HepG2 (cell line): ENCODE measurements at places on chromosomes 5 and 9. TPM values are rescaled to one million over a fixed set of nuclear protein-coding genes. Genes with fewer than 3 reads are reported as not detected.

Gene AMBP
- 2,580 and 3,919 TPM in 2 replicates for polyA plus RNA-seq

Gene TSLP
- polyA plus RNA-seq = not detected in 2 replicates

Gene C9orf50
- not detected in 2 replicates for polyA plus RNA-seq

Gene GLRA1
- not detected in 2 replicates for polyA plus RNA-seq

- H3K27me3 ChIP-seq = no peaks in the 10 kb centered on the region
- DNase-seq = no peak
- H3K4me1 ChIP-seq = peaks cover 12% of the 10 kb centered on the region; the same call in 1 of the 2 replicates
- H3K36me3 ChIP-seq = no peaks in the 10 kb centered on the region
Observed at GRCh38 chr9:18805386-18805785, 227.6 kb downstream of the SAXO1 start.

GRCh38 chr9:136745389-136746154 is 2.8 kb downstream of the LCN6 start:
- H3K4me1 ChIP-seq = peaks cover 23% of the 10 kb centered on the region
- no peak overlapping the region for H3K27ac ChIP-seq
- no peak for DNase-seq
- H3K4me3 ChIP-seq = no peak overlapping the region
- H3K36me3 ChIP-seq = no peaks in the 10 kb centered on the region
- H3K27me3 ChIP-seq = peaks cover 27% of the 10 kb centered on the region

DNA sequence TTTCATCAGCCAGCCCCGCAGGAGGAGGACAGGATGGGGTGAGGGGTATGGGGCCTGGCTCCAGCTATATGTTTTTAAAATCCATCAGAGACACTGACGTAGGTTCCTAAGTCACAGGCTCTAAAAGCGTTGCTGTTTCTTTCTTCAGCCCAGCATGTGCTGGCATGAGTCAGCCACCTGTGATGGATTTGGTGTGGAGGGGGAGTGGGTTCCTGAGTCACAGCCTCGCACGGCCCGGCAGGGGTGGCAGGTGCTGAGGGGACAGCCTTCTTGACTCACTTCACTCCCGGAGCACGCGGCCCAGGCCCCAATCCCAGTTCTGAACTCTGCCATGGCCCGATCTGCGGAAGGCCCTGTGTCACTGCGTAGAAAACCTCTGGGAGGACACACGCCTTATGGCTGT is 38.8 kb upstream of the RPL26L1 start:
- peaks cover 77% of the 10 kb centered on the region for H3K36me3 ChIP-seq
- H3K27ac ChIP-seq = no peak overlapping the region
- H3K4me1 ChIP-seq = peaks cover 5% of the 10 kb centered on the region; the same call in 1 of the 2 replicates

DNA sequence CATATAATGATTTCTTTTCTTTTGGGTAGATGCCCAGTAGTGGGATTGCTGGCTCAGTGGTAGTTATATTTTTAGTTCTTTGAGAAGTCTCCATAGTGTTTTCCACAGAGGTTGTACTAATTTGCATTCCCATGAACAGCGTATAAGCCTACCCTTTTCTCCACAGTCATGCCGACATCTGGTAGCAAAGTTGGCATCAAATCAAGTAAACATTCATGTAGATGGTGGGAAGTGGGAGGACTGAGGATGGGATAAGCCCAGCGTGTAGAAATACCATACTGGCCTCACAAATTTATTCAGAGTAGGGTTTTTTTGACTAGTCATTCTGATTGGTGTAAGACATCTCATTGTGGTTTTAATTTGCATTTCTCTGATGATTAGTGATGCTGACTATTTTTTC is 115.4 kb downstream of the EGFLAM start:
- no peak overlapping the region for H3K4me3 ChIP-seq
- no peaks in the 10 kb centered on the region for H3K36me3 ChIP-seq
- no peak for DNase-seq
- H3K27ac ChIP-seq = no peak overlapping the region

GRCh38 chr9:35107297-35108290 is 4.7 kb upstream of the STOML2 start:
- no peak overlapping the region for H3K4me3 ChIP-seq
- no peaks in the 10 kb centered on the region for H3K27me3 ChIP-seq
- H3K36me3 ChIP-seq = peaks cover 4% of the 10 kb centered on the region; the same call in 1 of the 3 replicates
- H3K27ac ChIP-seq = no peak overlapping the region
- DNase-seq = no peak

- H3K4me1 ChIP-seq = no peaks in the 10 kb centered on the region
- H3K27me3 ChIP-seq = no peaks in the 10 kb centered on the region
- no peak for DNase-seq
Observed at GRCh38 chr5:17426104-17426749, 71.8 kb upstream of the TAF11L2 start.

DNA sequence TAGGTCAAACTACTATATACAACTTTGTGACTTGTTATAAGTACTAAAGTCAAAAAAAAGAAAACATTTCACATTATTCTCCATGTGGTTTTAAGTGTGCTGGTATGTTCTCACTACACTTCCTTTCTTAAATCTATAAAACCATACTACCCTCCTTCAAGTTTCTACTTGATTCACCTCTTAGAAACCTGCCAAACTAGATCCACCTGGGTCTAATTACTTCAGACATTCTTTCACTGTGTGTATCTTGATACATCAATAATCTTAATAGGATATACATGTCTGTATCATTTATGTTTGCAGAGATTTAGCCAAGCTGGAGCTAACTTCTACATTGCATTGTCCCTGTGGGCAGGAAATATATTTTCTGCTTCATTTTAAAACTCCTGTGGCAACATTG is 1012.6 kb downstream of the EFNA5 start:
- no peak for DNase-seq
- H3K4me3 ChIP-seq = no peak overlapping the region
- H3K36me3 ChIP-seq = no peaks in the 10 kb centered on the region
- H3K4me1 ChIP-seq = no peaks in the 10 kb centered on the region
- H3K27me3 ChIP-seq = no peaks in the 10 kb centered on the region

DNA sequence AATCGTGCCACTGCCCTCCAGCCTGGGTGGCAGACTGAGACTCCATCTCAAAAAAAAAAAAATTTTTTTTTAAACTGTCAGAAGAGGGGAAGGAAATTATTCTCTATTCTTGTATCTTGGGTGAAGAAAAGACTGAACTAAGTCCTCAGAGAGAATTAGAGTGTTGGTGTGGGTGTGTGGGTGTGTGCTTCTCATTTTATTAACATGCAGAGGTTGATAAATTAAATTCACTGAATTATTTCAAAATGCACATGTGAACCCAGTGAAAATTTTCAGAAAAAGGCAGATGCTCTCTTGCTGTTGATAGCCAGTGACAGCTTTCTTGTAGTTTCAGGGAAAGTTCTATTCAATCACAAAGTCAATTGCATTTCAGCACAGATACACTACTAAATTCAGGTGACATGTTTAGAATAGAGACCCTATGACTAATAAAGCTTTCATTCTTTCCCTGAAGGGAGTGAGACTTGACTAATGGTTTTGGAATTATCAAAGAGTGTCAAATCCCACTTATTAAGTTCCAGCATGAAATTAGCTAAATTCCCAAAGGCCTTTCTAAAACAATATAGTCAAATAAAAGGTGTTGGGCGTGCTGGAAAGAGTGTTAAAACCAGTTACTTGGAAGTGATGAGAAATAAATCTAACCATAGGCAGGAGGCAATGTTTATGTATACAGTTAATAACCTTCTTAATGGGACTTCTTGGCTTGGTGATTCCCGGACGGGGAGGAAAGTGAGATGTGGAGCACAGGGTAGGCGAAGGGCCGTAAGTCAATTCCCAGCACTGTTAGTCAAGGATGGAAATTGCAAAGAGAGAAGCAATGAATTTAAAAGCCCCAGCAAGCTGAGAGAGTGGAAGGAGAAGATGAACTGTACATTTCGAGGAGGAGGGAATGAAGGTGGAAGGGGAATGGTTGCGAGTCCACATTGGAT is 103.2 kb upstream of the SPATA31D4 start:
- H3K4me3 ChIP-seq = no peak overlapping the region
- peaks cover 8% of the 10 kb centered on the region for H3K4me1 ChIP-seq
- H3K27ac ChIP-seq = no peak overlapping the region

- H3K27ac ChIP-seq = no peak overlapping the region
- H3K27me3 ChIP-seq = no peaks in the 10 kb centered on the region
- no peaks in the 10 kb centered on the region for H3K4me1 ChIP-seq
- DNase-seq = no peak
- no peaks in the 10 kb centered on the region for H3K36me3 ChIP-seq
Observed at GRCh38 chr9:18366184-18366583, 107.8 kb upstream of the ADAMTSL1 start.
